SK-N-SH (cell line): ENCODE measurements at places on chromosomes 3 and 15. TPM values are rescaled to one million over a fixed set of nuclear protein-coding genes. Genes with fewer than 3 reads are reported as not detected.

DNA sequence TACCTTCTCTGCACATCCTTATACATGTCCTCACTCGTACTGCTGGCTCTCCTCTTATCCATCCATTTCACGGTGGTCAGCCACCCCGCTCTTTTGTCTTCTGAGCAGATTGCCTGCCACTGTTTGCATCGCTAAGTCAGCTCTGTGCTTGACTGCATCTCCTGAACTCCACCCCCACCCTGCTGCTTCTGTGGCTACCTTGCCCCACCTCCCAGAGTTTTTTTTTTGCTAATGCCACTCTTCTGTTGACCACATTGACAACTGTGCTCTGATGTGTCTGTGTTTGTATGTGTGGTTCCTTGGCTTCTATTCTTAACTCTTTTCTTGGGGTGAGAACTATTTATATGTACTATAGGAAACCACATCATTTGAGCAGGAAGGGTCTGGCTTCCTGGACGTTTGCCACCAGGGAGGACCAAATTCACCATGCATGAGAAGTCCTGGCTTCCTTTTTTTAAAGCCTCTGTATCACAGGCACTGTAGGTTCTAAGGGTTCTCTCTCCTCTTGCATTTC, 12.8 kb upstream of the MTMR10 start:
- H3K4me3 ChIP-seq: no peak overlapping the region
- H3K4me1 ChIP-seq: no peaks in the 10 kb centered on the region
- no peaks in the 10 kb centered on the region for H3K27me3 ChIP-seq
- DNase-seq: no peak
- H3K27ac ChIP-seq: no peak overlapping the region

DNA sequence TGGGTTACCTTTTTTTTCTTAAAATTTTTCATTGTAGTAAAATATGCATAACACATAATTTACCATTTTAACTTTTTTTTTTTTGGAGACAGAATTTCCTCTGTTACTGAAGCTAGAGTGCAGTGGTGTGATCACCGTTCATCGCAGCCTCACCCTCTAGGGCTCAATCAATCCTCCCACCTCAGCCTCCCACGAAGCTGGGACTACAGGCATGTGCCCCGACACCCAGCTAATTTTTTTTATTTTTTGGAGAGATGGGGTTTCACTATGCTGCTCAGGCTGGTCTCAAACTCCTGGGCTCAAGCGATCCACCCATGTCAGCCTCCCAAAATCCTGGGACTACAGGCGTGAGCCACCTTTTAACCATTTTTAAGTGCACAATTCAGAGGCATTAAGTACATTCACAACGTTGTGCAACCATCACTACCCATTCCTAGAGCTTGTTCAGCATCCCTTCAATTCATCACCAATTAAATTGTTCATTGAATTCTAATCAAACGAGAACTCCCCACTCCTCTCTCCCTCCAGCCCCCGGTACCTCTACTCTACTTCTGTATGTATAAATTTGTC, 44.6 kb downstream of the BHLHE40 start:
- H3K4me3 ChIP-seq: no peak overlapping the region
- no peaks in the 10 kb centered on the region for H3K27me3 ChIP-seq
- H3K4me1 ChIP-seq: peaks cover 18% of the 10 kb centered on the region; the same call in 1 of the 2 replicates
- DNase-seq: no peak

DNA sequence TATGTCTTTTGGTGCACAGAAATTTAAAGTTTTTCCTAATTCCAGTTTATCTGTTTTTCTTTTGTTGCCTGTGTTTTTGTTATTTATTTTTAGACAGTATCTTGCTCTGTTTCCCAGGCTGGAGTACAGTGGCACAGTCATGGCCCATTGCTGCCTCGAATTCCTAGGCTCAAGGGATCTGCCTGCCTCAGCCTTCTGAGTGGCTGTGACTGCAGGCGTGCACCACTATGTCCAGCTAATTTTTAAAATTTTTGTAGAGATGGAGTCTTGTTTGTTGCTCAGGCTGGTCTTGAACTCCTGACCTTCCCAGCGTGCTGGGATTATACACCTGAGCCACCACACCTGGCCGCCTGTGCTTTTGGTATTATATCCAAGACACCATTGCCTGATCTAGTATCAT, 22.8 kb downstream of the KAT2B start:
- no peak for DNase-seq
- no peaks in the 10 kb centered on the region for H3K36me3 ChIP-seq
- H3K27me3 ChIP-seq: no peaks in the 10 kb centered on the region
- no peak overlapping the region for H3K27ac ChIP-seq
- peaks cover under 1% of the 10 kb centered on the region; the same call in 1 of the 2 replicates for H3K4me1 ChIP-seq

DNA sequence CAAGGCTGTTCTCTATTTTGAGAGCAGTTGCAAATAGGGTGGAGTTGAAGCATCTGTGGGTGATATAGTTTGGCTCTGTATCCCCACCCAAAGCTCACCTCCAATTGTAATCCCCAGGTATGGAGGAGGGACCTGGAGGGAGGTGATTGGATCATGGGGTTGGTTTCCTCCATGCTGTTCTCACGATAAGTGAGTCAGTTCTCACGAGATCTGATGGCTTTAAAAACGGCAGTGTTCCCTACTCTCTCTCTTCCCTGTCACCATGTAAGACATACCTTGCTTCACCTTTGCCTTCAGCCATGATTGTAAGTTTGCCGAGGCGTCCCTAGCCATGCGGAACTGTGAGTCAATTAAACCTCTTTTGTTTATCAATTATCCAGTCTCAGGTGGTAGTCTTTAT, 21.0 kb downstream of the CHST2 start:
- no peak overlapping the region for H3K27ac ChIP-seq
- H3K4me3 ChIP-seq: no peak overlapping the region
- no peaks in the 10 kb centered on the region for H3K36me3 ChIP-seq
- no peaks in the 10 kb centered on the region for H3K27me3 ChIP-seq
- no peak for DNase-seq

- H3K4me3 ChIP-seq: no peak overlapping the region
- H3K4me1 ChIP-seq: peaks cover 24% of the 10 kb centered on the region
- peak; percentile 28 for DNase-seq
- H3K36me3 ChIP-seq: no peaks in the 10 kb centered on the region
- peaks cover 19% of the 10 kb centered on the region; the same call in 1 of the 2 replicates for H3K27me3 ChIP-seq
Measured at GRCh38 chr3:133954717-133955360, 59.2 kb upstream of the RAB6B start.

DNA sequence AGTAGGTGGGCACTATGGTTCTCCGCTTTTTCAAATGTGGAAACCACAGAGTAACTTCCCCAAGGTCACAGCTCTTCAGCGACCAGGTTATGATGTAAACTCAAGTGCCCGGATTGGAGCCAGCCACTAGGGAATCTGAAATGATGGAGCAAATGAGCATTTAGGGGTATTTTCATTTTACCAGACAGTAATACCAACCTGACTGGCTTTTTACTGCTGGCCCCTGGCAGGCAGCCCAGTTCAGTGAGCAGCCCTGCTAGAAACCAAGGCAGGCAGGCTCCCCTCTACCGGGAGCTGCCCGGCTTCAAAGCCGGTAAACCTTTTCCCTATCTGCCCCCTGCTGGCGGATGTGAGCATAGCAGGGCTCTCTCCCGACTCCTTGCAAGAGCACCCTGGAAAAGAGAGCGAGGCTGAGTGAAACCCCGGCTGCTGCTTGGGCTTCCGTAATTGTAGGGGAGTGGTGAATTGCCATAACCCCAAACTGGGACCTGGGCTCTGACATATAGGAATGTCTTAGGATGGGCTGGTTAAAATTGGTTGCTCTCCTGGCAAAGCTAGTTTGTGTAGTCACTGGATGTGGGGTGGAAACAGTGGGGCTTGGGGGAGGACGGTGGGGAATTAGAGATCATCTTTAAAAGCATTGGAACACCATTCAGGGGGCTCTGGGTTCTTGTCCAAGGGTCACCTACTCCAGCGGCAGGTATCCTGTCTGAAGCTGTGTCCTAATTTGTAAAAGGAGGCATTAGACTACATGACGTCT, 98.0 kb upstream of the TNFAIP8L3 start:
- DNase-seq: peak; percentile 76
- H3K4me1 ChIP-seq: no peaks in the 10 kb centered on the region
- H3K27ac ChIP-seq: no peak overlapping the region
- no peaks in the 10 kb centered on the region for H3K36me3 ChIP-seq
- H3K4me3 ChIP-seq: no peak overlapping the region

DNA sequence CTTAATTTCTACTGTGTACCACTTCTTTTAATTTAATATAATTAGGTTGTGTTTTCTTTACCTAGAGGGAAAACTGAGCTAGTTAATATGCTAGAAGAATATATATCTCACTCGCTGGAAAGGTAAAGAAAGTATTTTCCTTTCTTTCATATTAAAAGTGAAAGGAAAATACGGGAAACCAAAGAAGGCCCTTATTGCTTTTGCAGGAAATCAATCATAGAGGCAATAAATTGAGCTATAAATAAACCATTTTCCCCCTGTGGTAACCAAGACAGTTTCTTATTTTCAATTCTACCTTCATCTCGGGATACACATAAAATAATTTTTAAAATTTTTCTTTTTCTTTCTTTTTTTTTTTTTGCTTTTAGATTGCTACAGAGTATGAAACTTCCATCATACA, 101.6 kb downstream of the CBLB start:
- no peak overlapping the region for H3K27ac ChIP-seq
- no peaks in the 10 kb centered on the region for H3K27me3 ChIP-seq
- no peak for DNase-seq
- no peaks in the 10 kb centered on the region for H3K4me1 ChIP-seq
- no peak overlapping the region for H3K4me3 ChIP-seq

- H3K4me3 ChIP-seq: no peak overlapping the region
- peaks cover 33% of the 10 kb centered on the region for H3K36me3 ChIP-seq
- no peak overlapping the region for H3K27ac ChIP-seq
- no peaks in the 10 kb centered on the region for H3K4me1 ChIP-seq
- no peaks in the 10 kb centered on the region for H3K27me3 ChIP-seq
Measured at GRCh38 chr3:32733631-32734229, 48.7 kb downstream of the CNOT10 start.

GRCh38 chr15:22892333-22892732, 53.9 kb downstream of the NIPA2 start:
- no peak overlapping the region for H3K4me3 ChIP-seq
- H3K27ac ChIP-seq: no peak overlapping the region
- H3K27me3 ChIP-seq: no peaks in the 10 kb centered on the region
- H3K4me1 ChIP-seq: peaks cover 6% of the 10 kb centered on the region; the same call in 1 of the 2 replicates
- no peak for DNase-seq
- peaks cover 5% of the 10 kb centered on the region for H3K36me3 ChIP-seq

GRCh38 chr3:167656821-167657220, 3.1 kb upstream of the WDR49 start:
- no peaks in the 10 kb centered on the region for H3K36me3 ChIP-seq
- DNase-seq: no peak
- no peak overlapping the region for H3K4me3 ChIP-seq
- no peak overlapping the region for H3K27ac ChIP-seq
- H3K27me3 ChIP-seq: no peaks in the 10 kb centered on the region
- H3K4me1 ChIP-seq: peaks cover 2% of the 10 kb centered on the region; the same call in 1 of the 2 replicates

DNA sequence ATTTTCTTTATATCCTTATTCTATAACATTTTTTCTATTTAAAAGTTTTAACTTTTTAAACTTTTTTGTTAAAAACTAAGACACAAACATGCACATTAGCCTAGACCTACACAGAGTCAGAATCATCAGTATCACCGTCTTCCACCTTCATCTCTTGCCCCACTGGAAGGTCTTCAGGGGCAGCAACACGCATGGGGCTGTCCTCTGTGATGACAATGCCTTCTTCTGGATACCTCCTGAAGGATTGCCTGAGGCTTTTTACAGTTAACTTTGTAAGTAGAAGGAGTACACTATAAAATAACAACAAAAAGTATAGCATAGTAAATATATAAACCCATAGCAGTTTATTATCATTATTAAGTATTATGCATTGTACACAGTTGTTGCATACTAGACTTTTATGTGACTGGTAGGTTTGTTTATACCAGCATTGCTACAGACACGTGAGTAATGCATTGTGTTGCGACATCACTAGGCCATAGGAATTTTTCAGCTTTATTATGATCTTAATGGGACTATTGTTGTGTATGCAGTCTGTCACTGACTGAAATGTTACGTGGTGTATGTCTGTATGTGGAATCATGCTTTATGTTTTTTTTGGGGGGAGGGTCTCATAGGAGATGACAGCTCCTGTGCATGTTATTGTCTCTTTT, 18.2 kb downstream of the ATP1B3 start:
- no peaks in the 10 kb centered on the region for H3K36me3 ChIP-seq
- no peaks in the 10 kb centered on the region for H3K27me3 ChIP-seq
- no peak overlapping the region for H3K27ac ChIP-seq
- no peak overlapping the region for H3K4me3 ChIP-seq

- H3K36me3 ChIP-seq: no peaks in the 10 kb centered on the region
- no peak overlapping the region for H3K27ac ChIP-seq
- no peak for DNase-seq
- no peaks in the 10 kb centered on the region for H3K27me3 ChIP-seq
- no peak overlapping the region for H3K4me3 ChIP-seq
Measured at GRCh38 chr3:20669675-20670074, 483.7 kb upstream of the SGO1 start.

- no peak overlapping the region for H3K27ac ChIP-seq
- H3K4me1 ChIP-seq: peaks cover 5% of the 10 kb centered on the region; the same call in 1 of the 2 replicates
- DNase-seq: no peak
- no peak overlapping the region for H3K4me3 ChIP-seq
- peaks cover 75% of the 10 kb centered on the region for H3K36me3 ChIP-seq
Measured at GRCh38 chr3:10310578-10310977, 10.3 kb downstream of the SEC13 start.

DNA sequence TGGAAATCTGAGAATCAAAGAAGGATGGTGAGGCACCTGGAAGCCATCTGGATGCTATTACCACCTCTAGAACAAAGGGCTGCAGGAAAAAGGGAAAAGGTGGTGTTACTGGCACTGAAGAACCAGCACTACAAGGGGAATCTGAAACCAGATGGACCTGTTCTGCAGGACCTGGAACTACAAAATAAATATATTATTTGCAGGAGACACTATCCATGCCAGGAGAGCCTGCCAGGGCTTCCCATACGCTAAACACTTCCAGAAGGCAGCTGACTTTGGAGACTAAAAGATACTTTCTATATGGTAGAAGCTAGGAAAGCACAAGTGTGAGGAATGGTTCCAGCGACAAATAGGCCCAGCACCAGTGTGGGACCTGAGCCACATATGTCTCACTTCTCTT, 83.4 kb upstream of the POU1F1 start:
- no peaks in the 10 kb centered on the region for H3K36me3 ChIP-seq
- DNase-seq: no peak
- H3K4me1 ChIP-seq: no peaks in the 10 kb centered on the region
- no peak overlapping the region for H3K27ac ChIP-seq
- H3K27me3 ChIP-seq: peaks cover 12% of the 10 kb centered on the region
- no peak overlapping the region for H3K4me3 ChIP-seq

DNA sequence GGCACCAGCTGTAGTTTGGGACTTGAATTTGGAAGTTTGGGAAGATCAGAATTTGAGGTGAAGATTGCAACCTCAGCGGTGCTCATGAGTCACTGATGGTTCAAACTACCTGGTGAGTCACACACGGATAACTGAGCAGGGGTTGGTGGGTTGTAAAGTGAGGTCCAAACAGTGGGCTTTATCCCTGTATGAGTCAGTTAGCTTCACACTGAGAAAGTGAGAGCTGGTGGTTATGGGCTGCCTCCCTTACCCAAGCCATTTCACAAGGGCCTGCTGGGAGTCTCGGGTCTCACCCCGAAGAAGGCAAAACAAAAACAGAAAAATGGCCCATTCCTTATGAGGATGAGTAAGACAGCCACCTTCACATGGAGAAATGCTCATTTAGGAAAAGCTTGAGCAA, 77.0 kb downstream of the ITGA11 start:
- H3K4me3 ChIP-seq: no peak overlapping the region
- H3K36me3 ChIP-seq: no peaks in the 10 kb centered on the region
- no peak for DNase-seq
- peak overlapping the region; percentile 95 for H3K27ac ChIP-seq

DLL4 gene
- 0.03 TPM in 2 replicates for polyA plus RNA-seq

NR2E3 gene
- polyA plus RNA-seq: 0.16 and 0.18 TPM in 2 replicates

KLHL24 gene
- polyA plus RNA-seq: 5.7 and 8.0 TPM in 2 replicates

CASR gene
- not detected in 2 replicates for polyA plus RNA-seq

TNNC1 gene
- 2.6 and 3.0 TPM in 2 replicates for polyA plus RNA-seq

CORO2B gene
- polyA plus RNA-seq: 2.3 and 3.6 TPM in 2 replicates

IL17RE gene
- 0.76 and 0.95 TPM in 2 replicates for polyA plus RNA-seq

EIF5A2 gene
- polyA plus RNA-seq: 2.7 and 4.0 TPM in 2 replicates
